MCF 10A (cell line): ENCODE measurements at places on chromosomes 4 and X.

GRCh38 chr4:91527056-91527455, 776.7 kb upstream of the GRID2 start:
- peak; percentile 4 for DNase-seq

DNA sequence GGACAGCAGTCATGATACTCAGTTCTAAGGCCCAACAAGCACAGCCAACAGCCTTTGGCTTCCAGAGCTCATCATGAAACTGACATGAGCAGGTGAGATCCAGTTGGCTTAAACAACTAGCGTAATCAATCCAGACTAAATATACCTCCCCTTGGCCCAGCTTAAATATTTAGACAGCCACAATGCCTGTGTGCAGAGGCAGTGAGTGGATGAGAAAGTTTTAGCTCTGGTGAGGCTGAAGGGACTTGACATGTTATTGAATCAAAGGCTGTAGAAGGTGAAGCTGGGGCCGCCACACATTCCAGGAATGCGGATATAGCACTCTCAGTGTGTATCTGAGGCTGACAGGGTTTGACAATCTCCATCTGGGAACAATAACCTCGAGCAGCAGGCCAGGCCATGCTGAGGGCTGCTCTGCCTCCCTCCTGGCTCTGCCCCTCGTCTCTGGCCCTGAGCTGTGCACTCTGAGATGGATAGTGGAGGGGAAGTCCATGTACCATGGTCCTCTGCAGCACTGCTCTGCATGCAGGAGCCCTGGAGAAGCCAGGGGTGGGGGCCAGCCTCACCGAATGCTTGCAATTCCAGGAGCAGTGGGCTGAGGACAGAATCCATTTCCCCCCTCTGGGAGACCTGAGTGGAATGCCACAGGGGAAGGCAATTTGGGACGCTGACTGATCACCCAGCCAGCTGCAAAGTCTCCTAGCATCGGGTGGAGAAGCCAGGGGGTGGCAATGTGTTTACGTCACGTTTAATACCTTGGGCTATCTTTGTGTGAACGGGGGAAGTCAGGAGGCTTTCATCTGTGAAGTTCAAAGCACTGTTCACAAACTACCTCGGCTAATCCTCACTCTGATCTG, 37.3 kb upstream of the RASL11B start:
- no peak for DNase-seq

DNA sequence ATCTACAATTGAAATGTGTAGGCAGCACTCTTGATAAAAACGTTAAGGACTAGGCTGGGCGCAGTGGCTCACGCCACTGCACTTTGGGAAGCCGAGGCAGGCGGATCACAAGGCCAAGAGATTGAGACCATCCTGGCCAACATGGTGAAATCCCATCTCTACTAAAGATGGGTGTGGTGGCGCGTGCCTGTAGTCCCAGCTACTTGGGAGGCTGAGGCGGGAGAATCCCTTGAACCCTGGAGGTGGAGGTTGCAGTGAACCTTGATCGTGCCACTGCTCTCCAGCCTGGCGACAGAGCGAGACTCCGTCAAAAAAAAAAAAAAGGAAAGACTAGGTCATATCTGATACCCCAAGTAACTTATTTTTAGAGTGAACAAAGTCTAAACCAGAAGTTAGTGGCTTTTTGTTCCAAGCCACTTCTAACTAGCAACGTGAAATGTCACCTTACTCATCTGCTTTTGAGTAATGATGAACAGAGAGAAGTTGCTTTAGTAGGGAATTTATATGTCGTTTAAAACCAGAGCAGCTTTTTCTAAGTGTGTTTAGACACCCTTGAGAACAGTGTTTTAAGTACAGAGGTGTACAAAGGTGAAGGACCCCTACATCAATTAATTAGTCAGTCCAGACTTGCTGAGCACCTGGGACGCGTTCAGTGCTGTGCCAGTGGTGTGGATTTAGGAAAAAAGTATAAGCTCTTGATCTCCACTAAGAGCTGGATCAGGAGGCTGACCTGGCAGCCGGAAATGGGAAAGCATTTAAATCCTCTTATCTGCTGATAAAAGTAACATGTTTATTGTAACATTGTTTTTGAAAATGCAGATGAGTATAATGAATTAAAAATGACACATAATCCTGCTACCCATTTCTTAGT, 23.5 kb downstream of the SPRY1 start:
- no peak for DNase-seq

- DNase-seq = no peak
Measured at GRCh38 chrX:114210879-114211278, 373.0 kb upstream of the HTR2C start.

GRCh38 chr4:100823066-100823992, 305.5 kb upstream of the EMCN start:
- peak; percentile 34 for DNase-seq

GRCh38 chr4:1796486-1797204, 3.6 kb downstream of the FGFR3 start:
- DNase-seq = no peak

DNA sequence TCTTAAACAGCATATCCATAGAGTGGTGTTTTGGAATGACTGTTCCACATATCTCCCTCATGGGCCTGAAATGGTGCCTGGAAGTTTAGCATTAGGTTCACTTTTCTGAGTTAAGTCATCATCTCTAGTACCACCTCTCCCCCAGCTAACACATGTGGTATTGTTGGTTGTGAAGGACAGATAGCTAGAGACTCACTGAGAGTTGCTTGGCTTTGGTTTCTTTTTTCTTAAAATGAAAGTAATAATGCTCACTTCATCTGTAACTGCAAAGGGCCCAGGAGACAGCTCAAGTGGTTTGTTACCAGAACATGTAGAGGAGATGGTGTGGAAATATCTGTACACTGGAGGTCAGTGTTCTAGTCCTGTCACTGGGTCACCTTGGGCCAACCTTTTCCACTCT, 90.9 kb downstream of the EFNB1 start:
- DNase-seq = no peak

DNA sequence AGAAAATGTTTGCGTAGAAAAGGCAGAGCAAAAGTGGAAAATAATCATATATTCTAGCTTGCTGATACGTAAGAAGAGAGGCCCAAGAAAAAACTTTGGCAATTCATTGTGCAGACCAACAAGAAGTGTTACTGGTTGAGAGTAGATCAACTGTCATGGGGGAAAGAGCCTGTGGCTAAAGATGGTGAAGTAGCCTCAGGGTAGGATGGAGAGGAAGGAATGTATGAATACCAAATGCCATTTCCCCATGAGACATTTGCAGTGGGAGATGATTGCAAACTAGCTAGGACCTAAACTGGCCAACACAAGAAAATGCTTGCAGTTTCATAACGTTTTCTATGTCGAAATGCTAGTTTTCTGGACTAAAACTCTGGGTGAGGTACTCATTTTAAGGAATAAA, 47.7 kb upstream of the ADGRL3 start:
- DNase-seq = no peak

DNA sequence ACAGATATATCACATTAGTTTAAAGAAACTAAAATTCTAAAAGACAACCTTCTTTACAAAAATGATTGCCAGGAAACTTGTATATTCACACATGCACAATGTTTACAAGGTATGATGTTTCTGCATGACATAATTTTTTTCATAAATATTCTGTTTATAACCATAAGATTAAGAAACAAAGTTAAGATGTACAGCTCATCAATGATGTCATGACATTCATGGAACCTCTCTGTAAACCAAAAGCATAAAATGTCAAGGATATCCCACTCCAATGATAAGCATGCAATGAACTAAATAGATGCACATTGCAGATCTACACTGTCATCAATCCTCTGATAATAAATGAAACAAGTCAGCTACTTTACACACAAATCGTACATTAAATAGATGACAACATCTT, 136.0 kb downstream of the MAB21L2 start:
- DNase-seq = no peak
